ENCODE measurements at places on chromosomes 2 and 18.

- no peak for DNase-seq
Measured at GRCh38 chr2:108413711-108414095, 35.3 kb upstream of the GCC2 start.

- DNase-seq = no peak
Measured at GRCh38 chr2:167553635-167554034, 665.4 kb downstream of the XIRP2 start.

DNA sequence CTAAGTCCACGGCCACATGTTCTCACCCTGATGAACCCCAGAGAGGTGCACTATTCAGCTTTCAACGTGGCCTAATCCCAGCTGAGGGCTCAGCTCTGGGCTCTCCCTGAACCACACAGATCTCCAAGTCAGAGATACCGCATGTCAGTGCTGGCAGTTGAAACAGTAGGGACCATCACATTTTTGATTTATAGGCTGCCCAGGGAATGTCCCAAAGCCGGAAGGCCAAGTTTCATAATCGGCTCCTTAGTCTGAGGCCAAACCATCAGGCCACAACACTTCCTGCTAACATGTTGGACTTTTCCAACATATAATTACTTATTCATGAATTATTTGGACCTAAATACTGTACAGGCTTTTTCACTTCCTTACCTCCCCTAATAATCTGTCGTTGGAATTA lies 91.9 kb upstream of the KLHL29 start:
- DNase-seq = no peak

- DNase-seq = no peak
Measured at GRCh38 chr2:108922141-108922915, 66.7 kb downstream of the EDAR start.

GRCh38 chr2:238987352-238987981 lies 139.6 kb downstream of the TWIST2 start:
- no peak for DNase-seq

Measured in activated gamma-delta T cell (primary cell).